ENCODE measurements at places on chromosomes 6 and 20. TPM values are rescaled to one million over a fixed set of nuclear protein-coding genes. Genes with fewer than 3 reads are reported as not detected.

GRCh38 chr6:34148631-34149451, 3.0 kb upstream of the GRM4 start:
- H3K4me3 ChIP-seq, result no peak overlapping the region
- no peaks in the 10 kb centered on the region for H3K36me3 ChIP-seq
- H3K27ac ChIP-seq, result no peak overlapping the region
- DNase-seq, result no peak
- H3K27me3 ChIP-seq, result peaks cover 48% of the 10 kb centered on the region

DNA sequence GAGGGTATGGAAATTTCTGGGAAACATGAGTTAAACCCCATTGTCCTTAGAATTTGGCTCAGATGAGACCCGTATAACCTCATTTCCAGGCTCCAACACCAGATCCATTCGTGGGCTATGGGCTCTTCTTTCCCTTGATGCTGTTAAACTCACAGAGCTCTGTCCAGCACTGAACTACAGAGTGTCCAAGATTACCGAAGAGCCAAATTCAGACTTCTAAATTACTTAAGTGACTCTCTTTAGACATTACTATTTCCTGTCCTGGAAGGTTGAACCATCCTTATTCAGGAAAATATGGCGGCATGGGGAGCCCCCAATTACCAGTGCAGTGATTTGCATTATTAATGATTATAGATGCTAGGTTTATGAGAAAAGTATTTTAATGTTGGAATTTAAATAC, 124.9 kb upstream of the EDN1 start:
- no peak overlapping the region for H3K27ac ChIP-seq
- DNase-seq, result no peak
- H3K4me1 ChIP-seq, result no peaks in the 10 kb centered on the region
- peaks cover 28% of the 10 kb centered on the region for H3K36me3 ChIP-seq
- no peaks in the 10 kb centered on the region for H3K27me3 ChIP-seq

Gene TBC1D20
- 37.7 TPM for total RNA-seq

DNA sequence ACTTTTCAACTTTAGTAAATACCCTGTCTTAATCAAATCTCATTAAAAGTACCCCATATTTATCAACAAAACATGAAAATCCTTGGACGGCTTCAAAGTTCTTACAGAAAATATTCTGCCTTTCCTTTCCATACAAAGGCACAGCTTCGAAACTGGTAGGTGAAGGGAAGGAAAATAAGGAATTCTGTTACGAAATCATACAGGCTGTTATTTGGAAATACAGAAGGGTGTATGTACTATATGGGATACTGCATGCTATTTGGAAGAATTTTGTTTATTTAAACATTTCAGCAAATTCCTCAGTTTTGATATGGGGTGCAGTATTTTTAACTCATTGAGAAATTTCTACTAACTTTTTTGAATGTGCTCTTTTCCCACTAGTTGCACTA, 138.4 kb upstream of the BTN3A2 start:
- H3K4me3 ChIP-seq, result no peak overlapping the region
- peaks cover 96% of the 10 kb centered on the region for H3K27me3 ChIP-seq
- DNase-seq, result no peak
- H3K36me3 ChIP-seq, result no peaks in the 10 kb centered on the region
- peaks cover 9% of the 10 kb centered on the region for H3K4me1 ChIP-seq

DNA sequence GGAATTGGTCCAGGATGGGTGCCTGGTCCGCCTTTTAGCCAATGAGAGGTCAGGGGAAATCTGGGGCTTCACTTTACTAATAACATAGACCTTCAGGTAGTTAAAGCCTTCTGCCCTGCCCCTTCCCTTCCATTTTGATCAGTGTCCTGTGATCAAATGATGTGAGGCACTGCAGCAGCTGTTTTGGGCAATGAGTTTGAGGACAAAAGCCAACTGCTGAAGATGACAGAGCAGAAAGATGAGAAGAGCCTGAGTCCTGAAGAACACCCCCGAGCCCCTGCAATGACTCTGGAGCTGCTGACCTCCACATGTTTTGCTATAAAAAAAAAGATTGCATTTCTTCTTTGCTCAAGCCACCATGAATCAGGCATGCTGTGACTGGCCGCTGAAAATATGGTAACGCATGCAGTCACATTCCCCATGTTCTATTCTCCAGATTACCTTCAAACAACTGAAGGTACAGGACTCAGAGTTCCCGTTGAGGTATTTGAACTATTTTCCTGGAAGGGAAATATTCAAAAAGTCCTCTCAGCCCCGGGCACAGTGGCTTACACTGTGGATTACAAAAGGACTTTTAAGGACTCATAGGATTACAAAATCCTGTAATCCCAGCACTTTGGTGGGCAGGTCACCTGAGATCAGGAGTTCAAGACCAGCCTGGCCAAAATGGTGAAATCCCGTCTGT, 45.7 kb upstream of the B4GALT5 start:
- H3K27me3 ChIP-seq, result no peaks in the 10 kb centered on the region
- H3K36me3 ChIP-seq, result no peaks in the 10 kb centered on the region
- H3K4me3 ChIP-seq, result no peak overlapping the region

DNA sequence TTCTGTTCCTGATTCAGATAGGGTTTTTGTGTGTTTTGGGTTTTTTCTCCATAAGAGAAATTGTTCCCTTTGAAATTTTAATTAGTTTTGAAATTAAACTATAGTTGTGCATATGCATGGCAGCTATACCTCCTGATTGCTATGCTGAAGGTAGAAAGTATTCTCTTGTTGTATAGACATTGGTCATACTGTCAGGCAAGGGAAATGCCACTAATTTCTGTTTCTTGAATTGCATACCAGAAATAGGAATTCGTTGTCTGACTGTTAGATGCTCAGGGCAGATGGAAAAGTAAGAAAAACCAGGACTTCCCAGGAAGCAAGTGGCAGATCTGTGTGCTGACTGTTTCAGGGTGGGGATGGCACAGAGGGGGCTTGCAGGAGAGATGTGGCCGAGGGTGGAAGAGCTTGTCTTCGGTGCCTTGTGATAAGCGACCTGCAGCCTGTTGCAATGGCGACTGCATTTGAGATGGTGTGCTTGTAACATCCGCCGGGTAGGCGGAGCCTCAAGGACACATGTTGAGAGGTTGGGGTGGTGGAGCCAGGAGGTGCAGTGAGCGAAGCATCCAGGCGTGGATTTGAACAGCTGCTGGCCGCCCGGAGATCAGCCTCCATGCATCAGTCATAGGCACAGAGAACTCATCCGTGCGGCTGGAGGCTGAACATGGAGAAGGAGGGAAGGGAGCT, 42.8 kb downstream of the RREB1 start:
- DNase-seq, result peak; percentile 71
- H3K27me3 ChIP-seq, result no peaks in the 10 kb centered on the region
- H3K4me3 ChIP-seq, result no peak overlapping the region
- H3K4me1 ChIP-seq, result peaks cover 81% of the 10 kb centered on the region
- H3K27ac ChIP-seq, result no peak overlapping the region
- no peaks in the 10 kb centered on the region for H3K36me3 ChIP-seq

GRCh38 chr20:51424270-51425117, 118.0 kb downstream of the NFATC2 start:
- no peak overlapping the region for H3K4me3 ChIP-seq
- H3K27ac ChIP-seq, result no peak overlapping the region
- H3K27me3 ChIP-seq, result no peaks in the 10 kb centered on the region
- DNase-seq, result no peak
- H3K36me3 ChIP-seq, result no peaks in the 10 kb centered on the region

DNA sequence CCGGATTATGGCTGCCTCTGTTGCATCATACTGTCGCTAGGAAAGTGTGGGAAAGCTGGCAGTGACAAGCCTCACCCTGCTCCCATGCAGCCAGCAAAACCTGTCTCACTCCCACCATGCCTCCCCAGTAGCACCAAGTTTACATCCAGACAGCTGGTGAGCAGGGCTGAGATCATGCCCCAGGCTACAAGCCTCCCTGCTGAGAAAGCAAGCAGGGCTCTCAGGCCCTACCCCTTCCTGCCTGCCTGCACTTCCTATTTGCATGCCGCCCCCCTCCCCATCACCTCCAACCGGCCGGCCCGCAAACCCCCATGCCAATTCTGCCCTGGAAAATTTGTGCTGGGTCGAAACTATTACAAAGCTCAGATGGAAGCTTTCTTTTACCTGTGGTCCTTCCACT, 408.2 kb upstream of the FKBP1C start:
- no peaks in the 10 kb centered on the region for H3K36me3 ChIP-seq
- H3K4me1 ChIP-seq, result no peaks in the 10 kb centered on the region
- no peaks in the 10 kb centered on the region for H3K27me3 ChIP-seq

- no peak overlapping the region for H3K4me3 ChIP-seq
- no peaks in the 10 kb centered on the region for H3K27me3 ChIP-seq
- H3K27ac ChIP-seq, result no peak overlapping the region
- DNase-seq, result no peak
Observed at GRCh38 chr6:165717732-165718465, 54.9 kb upstream of the PDE10A start.

GRCh38 chr6:79600313-79600712, 30.8 kb upstream of the SH3BGRL2 start:
- DNase-seq, result no peak
- H3K27ac ChIP-seq, result no peak overlapping the region
- no peaks in the 10 kb centered on the region for H3K4me1 ChIP-seq
- no peaks in the 10 kb centered on the region for H3K27me3 ChIP-seq
- no peaks in the 10 kb centered on the region for H3K36me3 ChIP-seq

DNA sequence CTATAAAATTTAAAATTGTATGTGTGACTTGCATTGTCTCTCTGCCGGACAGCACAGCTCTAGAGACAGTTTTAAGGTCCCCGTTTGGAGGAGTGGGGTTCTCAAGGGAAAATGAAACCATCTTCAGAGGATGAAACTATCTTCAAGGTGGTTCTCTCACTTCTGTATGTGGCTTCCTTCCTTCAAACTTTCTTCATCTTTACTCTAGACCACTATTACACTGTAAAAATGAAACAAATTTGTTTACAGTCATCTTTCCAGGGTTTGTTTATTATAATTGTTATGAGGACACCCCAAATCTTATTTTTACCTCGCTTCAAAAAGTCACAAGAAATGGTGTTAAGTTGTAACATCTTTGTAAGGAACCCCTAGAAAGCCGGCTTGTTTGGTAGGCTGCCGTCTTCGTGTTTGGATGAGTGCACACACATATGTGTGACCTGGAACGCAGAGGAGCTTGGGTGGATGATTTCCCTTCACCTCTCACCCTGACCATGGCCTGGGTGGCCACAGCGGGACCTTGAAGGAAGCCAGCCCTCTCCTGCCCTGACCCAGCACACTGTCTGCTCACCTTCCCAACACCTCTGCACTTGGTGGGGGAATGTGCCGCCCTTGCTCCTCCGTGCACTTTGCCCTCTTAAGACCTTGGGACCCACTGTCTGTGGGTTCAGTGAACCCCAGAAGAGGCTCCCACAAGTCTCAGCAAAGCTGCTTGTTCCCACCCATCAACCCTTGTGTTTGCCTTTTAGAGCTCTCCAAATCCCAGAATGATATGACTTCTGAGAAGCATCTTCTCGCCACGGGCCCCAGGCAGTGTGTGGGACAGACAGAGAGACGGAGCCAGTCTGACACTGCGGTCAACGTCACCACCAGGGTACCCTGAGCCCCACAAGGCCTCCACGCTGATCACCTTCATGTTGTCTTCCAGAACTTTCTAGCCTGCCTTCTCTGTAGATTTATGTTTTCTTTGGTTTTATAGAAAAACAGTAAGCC, 67.8 kb downstream of the SYTL3 start:
- no peaks in the 10 kb centered on the region for H3K36me3 ChIP-seq
- no peak for DNase-seq
- H3K4me1 ChIP-seq, result peaks cover 58% of the 10 kb centered on the region
- no peak overlapping the region for H3K4me3 ChIP-seq

DNA sequence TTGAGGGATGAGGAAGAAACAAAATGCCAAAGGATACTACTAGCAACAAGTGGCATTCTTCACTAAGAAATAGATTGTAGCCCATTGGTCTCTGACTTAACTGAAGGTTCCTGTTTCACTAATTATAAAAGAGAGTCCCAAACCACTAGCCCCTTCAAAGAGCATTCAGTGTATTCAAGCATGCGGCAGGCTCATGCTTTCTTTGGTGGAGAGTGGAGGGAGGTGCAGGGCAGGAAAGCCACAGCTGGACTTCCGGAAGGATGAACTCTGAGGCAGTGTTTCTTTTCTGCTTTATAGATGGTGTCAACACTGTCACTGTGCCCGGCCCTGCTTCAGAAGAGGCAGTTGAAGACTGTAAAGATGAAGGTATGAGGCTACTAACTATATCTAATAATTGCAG, 636.1 kb downstream of the KIF16B start:
- DNase-seq, result no peak
- no peaks in the 10 kb centered on the region for H3K27me3 ChIP-seq
- H3K4me3 ChIP-seq, result no peak overlapping the region
- no peak overlapping the region for H3K27ac ChIP-seq
- no peaks in the 10 kb centered on the region for H3K36me3 ChIP-seq
- no peaks in the 10 kb centered on the region for H3K4me1 ChIP-seq
